ENCODE measurements at places on chromosomes 7 and 10. TPM values are rescaled to one million over a fixed set of nuclear protein-coding genes. Genes with fewer than 3 reads are reported as not detected.

DNA sequence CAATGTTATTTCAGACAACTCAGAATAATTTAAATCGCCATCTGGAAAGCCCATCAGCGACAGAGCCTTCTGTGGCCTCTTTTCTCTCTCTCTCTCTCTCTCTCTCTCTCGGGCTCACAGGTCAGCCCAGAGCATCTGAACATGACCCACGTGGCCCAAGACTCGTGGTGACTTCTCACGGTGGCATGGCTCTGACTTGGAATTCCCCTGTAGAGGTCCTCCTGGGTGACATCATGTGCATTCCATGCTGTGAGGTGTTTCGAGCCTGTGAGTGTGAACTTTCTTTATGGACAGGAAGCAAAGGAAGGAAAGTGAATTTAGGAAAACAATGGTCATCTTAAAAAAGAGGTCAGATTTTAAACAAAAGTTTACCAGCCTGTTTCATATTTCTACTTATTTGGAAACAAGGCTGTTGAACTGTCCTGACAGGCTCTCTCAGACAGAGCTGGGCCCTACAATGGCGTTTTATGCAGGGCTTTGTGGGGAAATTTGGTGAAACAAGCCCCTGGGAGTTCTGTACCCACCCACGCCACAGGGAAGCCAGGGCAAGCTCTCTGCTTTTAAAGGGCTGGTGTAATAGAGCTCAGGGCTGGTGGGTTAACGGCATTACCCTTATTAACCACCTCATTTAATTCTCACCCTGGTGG lies 359.7 kb upstream of the ZNF32 start:
- H3K27me3 ChIP-seq = peaks cover 1% of the 10 kb centered on the region
- H3K4me3 ChIP-seq = no peak overlapping the region
- H3K27ac ChIP-seq = no peak overlapping the region
- no peaks in the 10 kb centered on the region for H3K36me3 ChIP-seq
- peak; percentile 11 for DNase-seq

DNA sequence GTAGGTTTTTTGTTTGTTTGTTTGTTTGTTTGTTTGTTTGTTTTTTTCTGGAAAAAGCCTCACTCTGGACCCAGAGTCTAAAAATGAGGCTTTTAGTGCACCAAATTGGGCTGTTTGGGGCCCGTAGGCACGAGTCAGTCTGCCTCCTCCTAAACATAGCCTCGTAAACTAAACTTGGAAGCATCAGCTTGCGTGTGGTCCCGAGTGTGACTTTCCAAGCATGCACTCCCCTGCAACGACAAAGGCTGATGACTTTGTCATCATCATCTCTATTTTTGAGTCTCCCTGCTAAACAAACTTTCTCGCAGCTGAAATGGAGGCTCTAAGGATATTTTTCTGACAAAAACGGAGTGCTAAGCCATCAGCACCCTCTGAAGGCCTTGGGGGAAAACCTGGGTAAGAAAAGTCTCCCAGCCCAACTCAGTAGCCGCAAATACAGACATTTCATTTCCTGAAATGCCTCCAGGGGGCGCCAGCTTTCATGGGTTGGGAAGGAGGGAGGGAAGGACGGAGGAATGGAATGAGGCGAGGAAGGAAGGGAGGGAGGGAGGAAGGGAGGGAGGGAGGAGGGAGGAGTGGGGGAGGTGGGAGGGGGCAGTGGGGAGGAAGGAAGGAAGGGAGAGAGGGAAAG lies 245.9 kb downstream of the KCNMA1 start:
- H3K27me3 ChIP-seq = peaks cover 5% of the 10 kb centered on the region
- peak overlapping the region; percentile 85 for H3K27ac ChIP-seq
- H3K4me3 ChIP-seq = peak overlapping the region; percentile 81
- peak; percentile 88 for DNase-seq

DNA sequence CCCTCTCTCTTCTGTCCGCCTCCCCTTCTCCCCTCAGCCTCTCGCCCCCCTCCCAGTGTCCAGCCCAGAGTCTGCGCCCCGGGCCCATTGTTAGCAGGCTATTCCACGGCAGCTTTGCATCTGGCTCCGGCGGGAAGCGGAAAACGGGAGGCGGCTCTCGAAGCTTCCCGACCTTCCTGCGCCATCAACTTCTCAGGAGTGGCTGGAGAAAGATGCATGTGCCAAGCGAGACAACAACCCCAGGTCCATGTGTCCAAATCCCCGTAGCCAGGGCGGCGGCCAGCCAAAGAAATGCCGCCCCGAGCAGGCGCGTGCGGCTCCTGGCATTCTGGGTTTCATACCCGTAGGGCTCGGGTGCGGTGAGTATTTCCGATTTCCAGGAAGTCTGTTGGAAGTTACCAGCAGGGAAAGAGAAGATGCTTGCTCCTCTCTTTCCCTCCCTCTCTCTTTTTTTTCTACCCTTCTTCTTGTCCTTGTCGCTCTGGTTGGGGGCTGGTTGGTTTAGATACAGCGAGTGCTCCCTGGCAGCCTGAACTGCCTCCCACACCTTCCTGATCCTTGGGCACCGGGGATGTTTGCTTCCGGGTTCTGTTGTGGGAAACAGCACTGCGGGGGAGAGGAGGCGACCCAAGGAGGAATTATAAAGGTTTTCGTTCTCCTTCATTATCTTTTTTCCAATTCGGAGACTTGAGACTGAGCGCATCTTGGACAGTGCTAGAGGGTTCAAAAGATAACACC lies 1.2 kb upstream of the HOXA2 start:
- H3K27ac ChIP-seq = no peak overlapping the region
- H3K27me3 ChIP-seq = peaks cover 44% of the 10 kb centered on the region
- H3K36me3 ChIP-seq = peaks cover 42% of the 10 kb centered on the region
- no peak for DNase-seq
- peak overlapping the region; percentile 29 for H3K4me3 ChIP-seq
- peaks cover 37% of the 10 kb centered on the region for H3K4me1 ChIP-seq

GRCh38 chr10:42802876-42803275 lies 20.3 kb downstream of the BMS1 start:
- H3K4me3 ChIP-seq = no peak overlapping the region
- peaks cover 45% of the 10 kb centered on the region for H3K36me3 ChIP-seq
- DNase-seq = no peak
- H3K4me1 ChIP-seq = peaks cover 18% of the 10 kb centered on the region
- no peaks in the 10 kb centered on the region for H3K27me3 ChIP-seq

DNA sequence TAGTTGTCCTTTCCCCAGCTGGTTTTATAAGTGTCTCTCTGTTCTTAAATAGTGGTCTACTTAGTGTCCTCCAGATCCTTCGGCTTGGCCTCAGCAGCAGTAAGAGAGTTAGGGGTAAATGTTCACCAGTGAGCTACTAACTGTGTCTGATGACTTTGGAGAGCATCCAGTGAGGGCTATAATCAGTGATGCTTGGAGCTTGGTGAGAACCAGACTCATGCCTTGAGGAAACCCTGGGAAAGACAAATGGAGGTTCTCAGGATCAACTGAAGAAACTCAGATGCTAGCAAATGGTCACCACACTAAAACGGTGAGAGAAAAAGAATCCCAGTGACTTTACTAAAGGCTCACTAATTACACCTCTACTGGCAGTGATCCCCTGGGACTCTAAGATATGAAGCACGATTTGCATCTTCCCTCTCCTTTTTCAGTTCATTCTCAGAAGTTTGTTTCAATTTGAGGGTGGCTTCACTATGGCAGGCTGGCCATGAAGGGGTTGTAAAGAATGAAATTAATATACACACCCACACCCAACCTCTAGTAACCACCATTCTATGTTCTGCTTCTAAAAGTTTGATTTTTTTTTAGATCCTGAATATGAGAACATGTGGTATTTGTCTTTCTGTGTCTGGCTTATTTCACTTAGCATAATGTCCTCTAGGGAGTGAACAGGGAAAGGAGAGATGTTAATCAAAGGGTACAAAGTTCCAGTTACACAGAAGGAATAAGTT lies 177.9 kb downstream of the PDE1C start:
- H3K4me1 ChIP-seq = no peaks in the 10 kb centered on the region
- DNase-seq = no peak
- no peak overlapping the region for H3K4me3 ChIP-seq
- no peaks in the 10 kb centered on the region for H3K36me3 ChIP-seq
- no peaks in the 10 kb centered on the region for H3K27me3 ChIP-seq

GRCh38 chr10:122588381-122588780 lies 27.8 kb downstream of the DMBT1 start:
- H3K4me1 ChIP-seq = peaks cover 18% of the 10 kb centered on the region
- no peak overlapping the region for H3K27ac ChIP-seq
- DNase-seq = no peak

DNA sequence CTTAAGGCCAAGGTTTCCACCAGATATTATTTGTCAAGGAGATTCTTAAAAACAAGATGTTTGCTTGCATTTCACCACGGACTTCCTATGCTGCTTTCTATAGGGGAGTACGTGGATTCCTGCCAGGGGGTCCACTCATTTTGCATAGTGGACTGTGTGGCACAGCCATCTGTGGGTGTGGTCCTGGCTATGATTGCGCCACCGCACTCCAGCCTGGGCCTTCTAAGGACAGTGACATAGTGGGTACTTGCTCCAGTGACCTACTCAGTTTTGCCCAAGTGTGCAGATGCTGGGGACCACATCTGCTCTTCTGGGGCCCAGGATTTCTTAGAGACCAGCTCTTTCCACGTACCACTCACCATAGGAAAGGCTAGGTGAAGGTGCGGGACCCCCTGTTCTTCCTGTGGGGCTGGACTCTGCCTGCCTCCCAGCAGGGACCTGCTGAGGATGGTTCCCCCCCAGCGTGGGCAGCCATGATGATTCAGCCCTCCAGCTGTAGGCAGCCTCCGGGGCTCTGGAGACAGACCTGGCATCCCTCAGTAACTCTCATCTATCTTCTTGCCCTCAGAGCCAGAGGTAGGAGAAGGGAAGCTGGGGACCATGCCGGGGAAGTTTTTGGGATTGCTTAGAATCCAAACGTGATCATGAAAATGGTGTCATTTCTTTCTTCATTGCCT lies 42.9 kb downstream of the HK1 start:
- H3K36me3 ChIP-seq = peaks cover 11% of the 10 kb centered on the region
- peak overlapping the region; percentile 89 for H3K27ac ChIP-seq
- peak overlapping the region; percentile 97 for H3K4me3 ChIP-seq

- H3K27me3 ChIP-seq = peaks cover 28% of the 10 kb centered on the region
- H3K27ac ChIP-seq = no peak within 1 kb of the TSS
- H3K4me3 ChIP-seq = peak within 1 kb of the TSS; percentile 81
- no peaks in the 10 kb centered on the region for H3K36me3 ChIP-seq
- DNase-seq = peak; percentile 10
- H3K4me1 ChIP-seq = peaks cover 25% of the 10 kb centered on the region
Observed at GRCh38 chr7:134548877-134549276, at the start of gene AKR1B15. TSS of gene AKR1B15 (plus strand) at chr7:134549110. CDS start at chr7:134564620, 15,510 bp downstream.

GRCh38 chr10:111211241-111211640 lies 134.4 kb downstream of the ADRA2A start:
- H3K4me3 ChIP-seq = no peak overlapping the region
- H3K4me1 ChIP-seq = peaks cover 6% of the 10 kb centered on the region
- H3K27ac ChIP-seq = no peak overlapping the region
- H3K36me3 ChIP-seq = peaks cover 6% of the 10 kb centered on the region

Gene ANKRD30A
- total RNA-seq = not detected

Gene ELFN1
- total RNA-seq = 2.7 TPM

Gene UNCX
- total RNA-seq = not detected

Gene GRID2IP
- total RNA-seq = not detected
